Vagina (tissue), 2 donors: ENCODE measurements at places on chromosomes 12 and 14.

- no peaks in the 10 kb centered on the region for H3K36me3 ChIP-seq
- no peak overlapping the region for H3K27ac ChIP-seq
- H3K4me3 ChIP-seq = no peak overlapping the region
- H3K27me3 ChIP-seq = no peaks in the 10 kb centered on the region
- H3K4me1 ChIP-seq = no peaks in the 10 kb centered on the region
- DNase-seq = no peak
These were observed 17.2 kb downstream of the WSCD2 start for GRCh38 chr12:108146035-108146893.

DNA sequence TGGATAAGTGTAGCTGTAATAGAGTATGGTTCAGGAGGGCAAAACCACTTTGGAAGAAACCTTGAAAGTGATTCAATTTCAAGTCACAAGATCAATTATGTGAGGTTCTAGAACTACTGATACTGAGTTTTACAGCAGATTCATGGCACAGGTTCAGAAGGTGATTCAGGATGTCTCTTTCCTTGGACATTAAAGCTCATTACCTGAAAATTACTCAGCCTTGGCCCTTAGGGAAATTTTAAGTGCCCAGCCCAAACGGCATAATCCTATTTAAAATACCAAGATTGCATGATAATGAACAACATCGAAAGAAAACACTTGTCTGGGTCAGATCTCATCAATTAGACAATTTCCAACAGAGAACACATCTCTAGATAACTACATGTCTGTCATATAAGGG lies 70.2 kb upstream of the SLC38A2 start:
- H3K4me3 ChIP-seq = no peak overlapping the region
- peaks cover 35% of the 10 kb centered on the region for H3K4me1 ChIP-seq
- no peaks in the 10 kb centered on the region for H3K36me3 ChIP-seq
- H3K27ac ChIP-seq = no peak overlapping the region
- DNase-seq = no peak

GRCh38 chr12:76084863-76085519 lies 506 bp upstream of the NAP1L1 start:
- no peak for DNase-seq
- peak overlapping the region; percentile 97 for H3K27ac ChIP-seq
- peak overlapping the region; percentile 87 for H3K4me3 ChIP-seq
- no peaks in the 10 kb centered on the region for H3K36me3 ChIP-seq
- H3K27me3 ChIP-seq = no peaks in the 10 kb centered on the region
- peaks cover 43% of the 10 kb centered on the region for H3K4me1 ChIP-seq

DNA sequence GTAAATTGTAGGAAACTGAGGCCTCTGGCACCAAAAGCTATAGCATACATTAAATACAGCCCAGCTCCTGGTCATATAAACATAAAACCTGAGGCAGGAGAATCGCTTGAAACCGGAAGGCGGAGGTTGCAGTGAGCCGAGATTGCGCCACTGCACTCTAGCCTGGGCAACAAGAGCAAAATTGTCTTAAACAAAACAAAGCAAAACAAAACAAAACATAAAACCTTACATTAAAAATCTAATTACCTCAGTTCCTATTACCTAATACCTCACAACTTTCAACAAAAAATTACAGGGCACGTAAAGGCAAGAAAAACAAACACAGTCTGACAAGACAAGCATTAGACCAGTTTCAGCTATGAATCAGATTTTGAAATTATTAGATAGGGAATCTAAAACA lies 36.7 kb downstream of the TMEM116 start:
- no peaks in the 10 kb centered on the region for H3K4me1 ChIP-seq
- no peak overlapping the region for H3K27ac ChIP-seq
- no peaks in the 10 kb centered on the region for H3K27me3 ChIP-seq
- H3K4me3 ChIP-seq = no peak overlapping the region

- no peaks in the 10 kb centered on the region for H3K27me3 ChIP-seq
- no peak overlapping the region for H3K4me3 ChIP-seq
- H3K4me1 ChIP-seq = no peaks in the 10 kb centered on the region
- no peak overlapping the region for H3K27ac ChIP-seq
These were observed 16.0 kb upstream of the DDX11 start for GRCh38 chr12:31057671-31058070.

DNA sequence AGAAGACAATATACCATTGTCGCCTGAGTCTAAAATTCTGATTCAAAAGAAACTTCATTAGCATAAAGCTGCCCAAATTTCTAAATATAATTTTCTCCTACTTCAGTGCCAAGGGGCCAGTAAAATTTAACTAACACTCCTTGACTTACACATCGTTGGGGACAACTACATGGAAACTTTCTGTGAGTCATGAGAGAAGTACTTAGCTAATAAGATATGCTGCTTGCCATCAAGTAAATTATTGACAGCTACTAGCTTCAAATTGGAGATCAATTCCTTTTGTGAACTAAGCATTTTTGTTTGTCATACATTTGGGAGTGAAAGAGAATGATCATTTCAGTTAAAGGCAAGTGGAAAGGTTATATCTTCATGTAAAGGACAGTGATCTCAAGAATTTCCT lies 373.3 kb downstream of the MDGA2 start:
- H3K4me3 ChIP-seq = no peak overlapping the region
- no peaks in the 10 kb centered on the region for H3K27me3 ChIP-seq
- H3K36me3 ChIP-seq = no peaks in the 10 kb centered on the region
- H3K4me1 ChIP-seq = no peaks in the 10 kb centered on the region

DNA sequence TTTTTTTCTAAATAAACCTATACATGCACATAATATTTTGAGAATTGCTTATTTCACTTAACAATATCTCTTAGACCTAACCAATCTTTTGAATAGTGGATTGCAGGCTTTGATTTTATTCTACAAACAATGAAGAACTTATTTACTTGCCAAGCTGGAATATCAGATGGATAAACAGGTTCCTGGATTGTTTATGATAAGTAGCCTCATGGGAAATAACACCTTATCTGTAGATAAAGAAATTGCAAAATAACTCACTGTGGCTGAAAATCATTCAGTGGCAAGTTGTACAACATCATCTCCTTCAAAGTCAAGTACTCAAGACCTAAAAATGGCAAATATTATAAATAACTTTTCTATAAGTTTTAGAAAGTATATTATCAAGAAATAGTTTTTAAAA lies 335.4 kb upstream of the ATP2B1 start:
- H3K4me3 ChIP-seq = no peak overlapping the region
- H3K4me1 ChIP-seq = no peaks in the 10 kb centered on the region
- H3K36me3 ChIP-seq = no peaks in the 10 kb centered on the region
- no peak overlapping the region for H3K27ac ChIP-seq
- no peak for DNase-seq
- H3K27me3 ChIP-seq = no peaks in the 10 kb centered on the region

DNA sequence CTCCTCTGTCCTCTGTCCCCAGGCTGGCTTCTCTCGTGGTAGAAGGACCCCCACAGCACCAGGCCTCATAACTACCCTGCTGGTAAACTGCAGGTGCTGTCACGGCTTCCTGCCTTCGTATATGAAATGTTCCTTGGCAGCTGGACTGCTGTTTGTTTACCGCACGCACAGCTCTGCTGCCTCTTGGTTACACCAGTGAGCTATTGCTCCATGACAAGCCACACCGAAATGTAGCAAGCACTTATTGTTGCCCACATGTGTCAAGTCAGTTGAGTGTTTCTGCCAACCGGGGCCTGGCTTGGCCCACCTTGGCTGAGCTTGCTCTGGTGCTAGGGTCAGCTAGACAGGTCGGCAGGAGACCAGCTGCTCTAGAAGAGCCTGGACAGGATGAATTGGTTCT lies 21.7 kb upstream of the TCL1B start:
- no peak overlapping the region for H3K4me3 ChIP-seq
- H3K4me1 ChIP-seq = peaks cover 5% of the 10 kb centered on the region
- H3K27ac ChIP-seq = no peak overlapping the region
- H3K36me3 ChIP-seq = no peaks in the 10 kb centered on the region
- no peaks in the 10 kb centered on the region for H3K27me3 ChIP-seq

- H3K27me3 ChIP-seq = no peaks in the 10 kb centered on the region
- H3K27ac ChIP-seq = peak overlapping the region; percentile 51
- H3K4me1 ChIP-seq = peaks cover 21% of the 10 kb centered on the region
- H3K36me3 ChIP-seq = no peaks in the 10 kb centered on the region
- DNase-seq = no peak
These were observed 5.0 kb upstream of the SLC25A47 start for GRCh38 chr14:100317912-100318808.

DNA sequence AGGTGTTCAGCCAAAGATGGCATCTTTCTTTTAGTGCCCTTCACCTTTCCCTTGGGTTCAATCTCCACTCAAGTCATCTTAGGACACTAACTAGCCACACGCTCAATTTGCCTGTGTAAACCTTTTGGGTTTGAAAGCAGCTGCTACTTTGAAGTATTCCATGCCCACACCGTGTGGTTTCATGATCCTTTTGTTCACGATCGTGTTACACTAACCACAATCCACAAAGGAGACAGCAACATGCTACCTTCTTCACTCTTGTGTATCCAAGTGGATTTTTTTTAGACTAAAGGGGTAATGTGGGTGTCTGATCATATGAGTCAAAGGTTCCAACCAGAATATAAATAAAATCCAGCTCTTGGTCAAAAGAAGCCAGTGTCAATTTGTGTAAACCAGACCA lies 122.7 kb upstream of the FAR2 start:
- no peak overlapping the region for H3K4me3 ChIP-seq
- no peaks in the 10 kb centered on the region for H3K27me3 ChIP-seq
- DNase-seq = no peak
- no peaks in the 10 kb centered on the region for H3K36me3 ChIP-seq
- peaks cover 8% of the 10 kb centered on the region for H3K4me1 ChIP-seq

GRCh38 chr12:9796346-9796745 lies 30.9 kb upstream of the KLRF1 start:
- no peak for DNase-seq
- no peaks in the 10 kb centered on the region for H3K4me1 ChIP-seq
- H3K27ac ChIP-seq = no peak overlapping the region
- H3K36me3 ChIP-seq = no peaks in the 10 kb centered on the region
- no peak overlapping the region for H3K4me3 ChIP-seq

GRCh38 chr12:107558141-107558815 lies 127.3 kb upstream of the PWP1 start:
- no peak overlapping the region for H3K27ac ChIP-seq
- no peaks in the 10 kb centered on the region for H3K27me3 ChIP-seq
- peak; percentile 8 for DNase-seq
- no peaks in the 10 kb centered on the region for H3K4me1 ChIP-seq

DNA sequence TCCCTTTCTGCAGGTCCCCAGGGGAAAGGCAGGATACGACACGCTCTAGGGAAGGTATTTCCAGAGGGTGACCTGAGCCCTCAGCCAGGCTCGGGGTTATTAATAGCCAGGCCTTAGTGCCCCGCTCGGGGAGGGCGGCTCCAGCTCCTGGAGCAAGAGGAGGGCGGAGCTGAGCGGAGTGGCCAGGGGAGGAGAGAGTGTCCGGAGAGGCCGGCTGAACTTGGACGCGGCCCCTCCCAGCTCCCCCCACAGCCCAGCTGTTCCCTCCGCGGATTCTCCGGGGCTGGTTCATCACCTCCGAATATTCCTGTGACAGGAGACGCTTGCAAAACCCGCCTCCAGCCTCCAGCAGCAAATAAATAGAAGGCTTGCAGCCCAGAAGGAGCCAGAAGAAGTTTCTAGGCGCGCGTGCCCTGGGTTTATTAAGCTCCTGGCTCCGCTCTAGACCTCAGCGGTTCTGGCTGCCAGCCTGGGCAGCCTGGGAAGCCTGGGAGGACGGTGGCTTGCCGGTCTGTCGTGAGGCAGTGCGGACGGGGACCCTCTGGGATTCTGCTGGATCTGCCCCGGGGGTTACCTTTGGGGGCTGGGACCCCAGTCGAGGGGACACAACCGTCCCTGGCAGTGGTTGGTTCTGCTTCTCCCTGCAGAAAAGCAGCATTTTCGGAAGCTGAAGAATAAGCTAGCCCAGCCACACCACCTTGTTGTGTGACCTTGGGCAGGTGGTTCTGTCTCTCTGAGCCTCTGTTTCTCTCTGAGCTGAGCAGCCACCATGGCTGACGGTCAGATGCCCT lies at the start of gene HSPB8:
TSS of gene HSPB8 (plus strand) at position 388 of the 791 bp plus-strand sequence. CDS start at position 770, 382 bp downstream.
- no peaks in the 10 kb centered on the region for H3K36me3 ChIP-seq
- H3K4me1 ChIP-seq = peaks cover 51% of the 10 kb centered on the region
- H3K27me3 ChIP-seq = no peaks in the 10 kb centered on the region
- peak within 1 kb of the TSS; percentile 65 for H3K4me3 ChIP-seq
- no peak for DNase-seq

DNA sequence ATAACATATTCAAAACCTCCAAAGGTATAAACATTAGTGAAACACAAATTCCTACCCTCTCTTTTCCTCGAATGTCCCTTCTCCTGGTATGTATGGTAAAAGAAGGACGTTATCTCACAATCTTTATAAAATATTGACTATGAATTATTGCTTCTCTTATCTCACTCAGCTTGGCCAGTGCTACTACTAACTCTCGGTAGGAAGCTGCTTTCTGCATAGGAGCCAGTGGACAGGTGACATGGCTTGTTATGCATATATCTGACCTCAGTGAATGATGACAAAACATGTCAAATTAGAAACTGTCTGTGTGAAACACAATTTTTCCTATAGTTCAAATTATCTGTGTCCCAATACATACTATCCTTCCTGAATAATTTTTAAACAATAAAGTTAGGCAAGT lies 48.5 kb upstream of the FLRT2 start:
- H3K27me3 ChIP-seq = no peaks in the 10 kb centered on the region
- H3K27ac ChIP-seq = no peak overlapping the region
- no peaks in the 10 kb centered on the region for H3K36me3 ChIP-seq
- no peak for DNase-seq
- H3K4me3 ChIP-seq = no peak overlapping the region

GRCh38 chr12:43208627-43209026 lies 343.4 kb downstream of the ADAMTS20 start:
- H3K4me3 ChIP-seq = no peak overlapping the region
- H3K4me1 ChIP-seq = no peaks in the 10 kb centered on the region
- no peak for DNase-seq
- H3K36me3 ChIP-seq = no peaks in the 10 kb centered on the region

DNA sequence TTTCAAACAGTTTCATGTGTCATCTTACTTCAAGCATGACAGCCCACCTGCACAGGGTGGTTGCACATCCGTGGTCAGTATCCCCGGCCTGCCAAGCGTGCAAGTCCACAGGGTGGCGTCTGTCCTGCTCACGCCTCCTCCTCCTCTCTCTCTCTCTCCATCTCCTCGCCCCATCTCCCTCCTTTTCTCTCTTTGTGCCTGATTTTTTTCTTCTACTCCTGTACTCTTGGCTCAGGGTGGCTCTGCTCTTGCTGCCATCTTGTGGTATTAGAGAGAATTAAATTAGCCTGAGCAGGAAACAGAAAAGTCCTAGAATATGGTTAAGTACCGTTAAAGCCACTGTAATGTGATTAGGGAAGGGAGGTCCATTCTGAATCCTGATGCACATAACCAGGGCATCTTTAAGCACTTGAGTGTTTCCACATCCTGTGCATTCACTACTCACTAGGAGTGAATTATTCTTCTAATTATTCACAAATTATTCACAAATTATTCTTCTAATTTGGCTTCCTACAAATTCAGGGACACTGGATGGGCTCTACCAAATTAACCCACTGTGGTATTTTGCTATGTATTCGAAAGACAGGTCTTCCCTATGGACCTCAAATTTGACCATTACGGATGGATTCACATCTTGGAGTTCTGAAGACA lies 25.5 kb upstream of the DTX1 start:
- no peak overlapping the region for H3K27ac ChIP-seq
- no peaks in the 10 kb centered on the region for H3K36me3 ChIP-seq
- no peak for DNase-seq
- no peak overlapping the region for H3K4me3 ChIP-seq
- H3K27me3 ChIP-seq = no peaks in the 10 kb centered on the region
